ENCODE measurements at places on chromosomes 11 and 22.

DNA sequence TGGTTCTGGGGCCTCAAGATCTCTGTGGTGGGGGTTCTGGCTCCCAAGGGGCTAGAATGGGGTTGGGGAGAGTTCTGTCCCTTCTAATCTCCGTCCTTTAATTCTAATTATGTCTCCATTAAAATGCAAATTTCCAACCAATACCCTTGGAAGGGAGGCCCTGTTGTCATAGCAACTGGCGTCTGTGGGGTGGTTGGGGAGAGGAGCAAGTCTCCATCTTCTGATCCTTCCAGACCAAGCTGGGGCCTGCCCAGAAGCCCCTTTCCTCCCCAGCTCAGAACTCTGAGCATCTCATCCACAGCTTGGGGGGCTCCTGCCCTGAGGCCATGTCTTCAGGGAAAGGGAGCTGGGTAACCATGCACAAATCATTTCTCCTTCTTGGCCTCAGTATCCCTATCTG lies 5.4 kb upstream of the RPS19BP1 start:
- DNase-seq, result no peak

- no peak for DNase-seq
These were observed 33.3 kb upstream of the BIRC3 start for GRCh38 chr11:102284008-102284407.

DNA sequence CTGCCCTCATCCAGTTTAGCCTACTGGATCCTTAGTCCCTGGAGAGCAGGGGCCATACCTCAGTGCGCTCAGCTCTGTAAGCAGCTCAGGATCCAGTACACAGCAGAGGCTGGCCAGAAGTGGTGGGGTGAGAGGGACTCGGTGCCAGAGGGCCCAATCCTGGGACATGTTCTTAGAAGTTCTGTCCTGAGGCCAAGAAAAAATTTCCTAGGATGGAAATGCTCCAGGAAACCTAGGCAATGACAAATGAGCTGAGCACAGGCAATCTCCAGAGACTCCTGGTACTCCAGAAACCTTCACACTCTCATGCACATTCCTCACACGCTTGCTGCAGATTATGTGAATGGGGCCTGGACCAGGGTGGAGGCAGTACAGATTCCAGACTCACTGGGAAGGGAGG lies 89.6 kb downstream of the SERGEF start:
- no peak for DNase-seq

- no peak for DNase-seq
These were observed 610.5 kb downstream of the INSC start for GRCh38 chr11:15725246-15725645.

DNA sequence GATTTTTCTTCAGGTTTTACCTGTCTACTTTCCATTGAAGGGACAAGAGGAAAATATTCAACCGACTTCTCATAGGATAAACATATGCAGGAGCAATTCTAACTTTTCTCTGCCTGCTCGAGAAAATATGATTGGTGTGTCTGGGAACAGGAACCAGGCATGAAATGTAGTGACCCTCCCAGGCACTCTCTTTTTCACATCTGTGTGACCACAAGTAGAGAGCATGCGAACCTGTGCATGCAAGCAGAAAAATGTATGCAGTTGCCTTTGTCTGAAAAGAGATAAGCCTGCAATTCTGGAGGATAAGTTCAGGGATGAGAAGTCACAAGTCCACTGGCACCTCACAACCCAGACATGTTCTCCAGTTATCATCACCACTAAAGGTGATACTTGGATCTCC lies 583.5 kb upstream of the FAT3 start:
- no peak for DNase-seq

- DNase-seq, result no peak
These were observed 53.0 kb upstream of the LRRC32 start for GRCh38 chr11:76723548-76723947.

DNA sequence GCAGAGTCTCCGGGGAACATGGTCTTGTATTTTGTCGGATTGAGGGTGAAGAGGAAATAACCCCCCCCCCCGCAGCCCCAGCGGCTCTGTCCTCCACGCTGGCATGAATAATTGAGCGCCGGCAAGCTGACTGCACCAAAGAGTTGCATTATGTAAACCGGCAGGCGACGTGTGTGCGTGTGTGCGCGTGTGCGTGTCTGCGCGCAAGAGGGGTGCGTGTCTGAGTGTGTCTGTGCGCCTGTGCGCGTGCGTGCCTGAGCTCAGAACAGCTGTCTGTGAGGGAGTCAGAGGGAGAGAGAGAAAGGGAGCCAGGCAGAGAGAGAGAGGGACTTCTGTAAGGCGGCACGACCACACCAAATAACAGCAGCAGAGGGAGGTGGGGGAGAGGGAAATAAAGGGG lies 94.4 kb downstream of the SCN3B start:
- peak; percentile 78 for DNase-seq

DNA sequence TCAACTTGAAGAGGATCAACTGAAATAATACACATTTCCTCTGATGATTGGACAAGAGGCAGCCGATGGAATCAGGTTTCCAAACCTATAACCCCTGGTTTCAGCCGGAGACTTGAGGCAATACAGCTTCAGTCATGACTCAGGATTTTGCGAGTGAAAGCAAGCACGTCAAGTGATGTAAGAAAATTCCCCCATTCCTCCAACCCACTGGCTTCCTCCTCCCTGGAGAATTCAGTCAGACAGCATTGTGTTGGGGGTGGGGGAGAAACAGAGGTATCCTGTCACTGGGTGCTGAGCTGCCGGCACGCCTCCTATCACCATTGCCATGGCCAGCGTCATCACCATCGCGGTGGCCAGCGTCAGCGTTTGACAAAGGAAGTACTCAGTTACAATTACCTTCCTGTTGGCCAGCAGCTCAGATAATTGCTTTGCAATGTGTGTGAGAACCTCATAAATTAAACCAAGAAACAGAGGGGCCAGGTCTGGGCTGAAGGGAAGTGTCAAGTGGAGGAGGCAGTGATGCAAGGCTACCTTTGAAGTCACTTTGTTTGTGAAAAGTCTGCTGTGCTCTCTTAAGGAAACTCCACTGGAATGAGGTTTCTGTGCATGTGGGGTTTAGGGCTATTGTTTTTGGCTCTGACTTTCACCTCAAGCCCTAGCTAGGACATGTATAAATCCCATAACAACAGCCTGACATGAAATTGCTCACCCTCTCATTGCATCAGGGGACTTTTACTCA lies 50.2 kb downstream of the LIF start:
- DNase-seq, result peak; percentile 79

DNA sequence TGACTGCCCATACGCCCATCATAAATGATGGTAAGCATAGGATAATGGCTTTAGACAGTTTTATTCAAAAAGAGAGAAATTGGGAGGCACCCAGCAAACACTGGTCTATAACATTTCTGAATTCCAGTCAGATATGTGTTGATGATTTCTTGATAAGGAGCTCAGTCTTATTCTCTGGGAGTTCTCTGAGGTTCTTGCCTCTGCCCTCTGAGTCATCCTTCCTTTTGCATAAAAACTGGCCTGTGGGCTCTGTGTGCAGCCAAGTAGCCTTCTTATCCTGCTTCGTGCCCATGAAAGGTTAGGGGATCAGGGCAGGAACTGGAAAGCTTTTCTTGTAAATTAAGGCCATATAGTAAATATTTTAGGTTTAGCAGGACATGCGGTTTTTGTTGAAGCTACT lies 48.9 kb downstream of the FAR1 start:
- DNase-seq, result no peak

DNA sequence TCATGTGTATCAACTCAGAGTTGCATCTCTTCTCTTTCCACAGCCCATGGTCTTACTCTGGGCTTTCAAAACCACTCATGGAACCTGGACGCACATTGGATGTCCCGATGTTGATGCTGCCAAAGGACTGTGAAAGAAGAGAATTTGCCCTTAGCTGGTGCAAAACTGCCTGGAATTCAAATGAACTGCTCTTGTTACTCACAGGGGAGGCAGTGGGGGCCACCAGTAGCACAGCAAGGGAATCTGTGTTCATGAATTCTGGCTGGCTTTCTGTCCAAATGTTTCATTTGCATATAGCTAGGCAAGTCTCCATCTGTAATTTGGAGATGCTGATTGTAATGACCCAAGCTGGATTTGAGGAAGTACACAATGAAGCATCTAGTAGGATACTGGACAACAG lies 24.9 kb downstream of the LMO2 start:
- no peak for DNase-seq

DNA sequence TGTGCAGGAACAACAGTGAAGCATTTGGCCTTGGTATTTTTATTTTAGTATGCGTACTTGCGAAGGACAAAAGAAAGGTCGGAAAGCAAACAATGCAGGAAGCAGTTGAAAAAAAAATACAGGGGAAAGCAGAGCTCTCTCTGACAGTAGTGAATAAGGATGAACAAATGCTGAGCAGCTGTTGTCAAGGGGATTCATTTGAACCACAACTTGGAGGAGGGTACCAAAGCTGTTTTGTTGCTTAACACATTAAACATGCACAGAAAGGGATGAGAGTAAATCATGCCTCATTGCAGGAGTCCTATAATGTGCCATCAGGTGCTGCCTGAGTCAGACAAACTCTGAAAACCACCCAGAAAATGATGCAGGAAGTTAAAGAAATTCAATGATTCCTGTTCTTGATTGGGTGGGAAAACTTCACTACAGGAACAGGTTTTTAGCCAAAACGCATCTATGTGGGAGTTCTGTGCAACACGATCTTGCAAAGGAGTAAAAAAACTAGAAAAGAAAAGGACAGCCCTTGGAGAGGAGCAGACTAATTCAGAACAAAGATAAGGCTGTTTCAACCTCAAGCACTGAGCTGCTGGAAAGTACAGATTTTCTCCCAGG lies 2113.5 kb downstream of the LRRC4C start:
- no peak for DNase-seq

DNA sequence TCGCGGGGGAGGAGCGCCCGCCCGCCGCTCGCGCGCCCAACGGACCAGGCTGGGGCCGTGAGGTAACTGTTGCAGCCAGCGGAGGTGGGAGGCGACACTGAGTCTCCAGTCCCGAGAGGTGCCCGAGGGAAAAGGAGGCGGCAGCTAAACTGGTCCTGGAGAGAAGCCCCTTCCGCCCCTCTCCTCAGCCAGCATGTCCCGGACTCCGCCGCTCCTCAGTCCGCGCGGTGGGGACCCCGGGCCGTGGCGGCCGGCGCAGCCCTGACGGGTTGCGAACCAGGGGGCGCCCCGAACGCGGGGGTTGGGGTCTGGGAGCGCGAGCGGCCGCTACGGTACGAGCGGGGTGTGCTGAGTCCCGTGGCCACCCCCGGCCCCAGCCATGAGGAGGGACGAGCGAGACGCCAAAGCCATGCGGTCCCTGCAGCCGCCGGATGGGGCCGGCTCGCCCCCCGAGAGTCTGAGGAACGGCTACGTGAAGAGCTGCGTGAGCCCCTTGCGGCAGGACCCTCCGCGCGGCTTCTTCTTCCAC lies at the start of gene PDE3B:
Gene PDE3B (plus strand): TSS at position 108 of the 529 bp plus-strand sequence. CDS start 272 bp downstream, at position 380.
- DNase-seq, result no peak

DNA sequence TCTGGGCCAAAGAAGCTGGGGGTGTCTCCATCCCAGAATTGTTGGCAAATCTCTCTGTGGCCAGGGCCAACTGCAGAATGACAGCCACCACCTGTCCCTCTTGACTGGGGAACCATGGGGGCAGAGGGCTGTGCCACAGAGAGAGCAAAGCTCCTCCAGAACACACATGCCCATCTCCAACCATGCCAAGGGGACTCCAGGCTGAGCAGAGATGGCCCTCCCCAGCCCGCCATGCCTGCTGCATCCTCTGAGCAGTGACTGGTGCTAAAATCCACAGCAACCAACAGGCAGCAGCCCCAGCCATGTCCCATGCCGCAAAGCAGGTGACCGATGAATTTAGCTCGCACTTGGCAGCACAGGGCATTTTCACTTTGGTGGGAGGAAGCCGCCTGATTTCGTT lies 45.0 kb downstream of the LARGE1 start:
- DNase-seq, result no peak

DNA sequence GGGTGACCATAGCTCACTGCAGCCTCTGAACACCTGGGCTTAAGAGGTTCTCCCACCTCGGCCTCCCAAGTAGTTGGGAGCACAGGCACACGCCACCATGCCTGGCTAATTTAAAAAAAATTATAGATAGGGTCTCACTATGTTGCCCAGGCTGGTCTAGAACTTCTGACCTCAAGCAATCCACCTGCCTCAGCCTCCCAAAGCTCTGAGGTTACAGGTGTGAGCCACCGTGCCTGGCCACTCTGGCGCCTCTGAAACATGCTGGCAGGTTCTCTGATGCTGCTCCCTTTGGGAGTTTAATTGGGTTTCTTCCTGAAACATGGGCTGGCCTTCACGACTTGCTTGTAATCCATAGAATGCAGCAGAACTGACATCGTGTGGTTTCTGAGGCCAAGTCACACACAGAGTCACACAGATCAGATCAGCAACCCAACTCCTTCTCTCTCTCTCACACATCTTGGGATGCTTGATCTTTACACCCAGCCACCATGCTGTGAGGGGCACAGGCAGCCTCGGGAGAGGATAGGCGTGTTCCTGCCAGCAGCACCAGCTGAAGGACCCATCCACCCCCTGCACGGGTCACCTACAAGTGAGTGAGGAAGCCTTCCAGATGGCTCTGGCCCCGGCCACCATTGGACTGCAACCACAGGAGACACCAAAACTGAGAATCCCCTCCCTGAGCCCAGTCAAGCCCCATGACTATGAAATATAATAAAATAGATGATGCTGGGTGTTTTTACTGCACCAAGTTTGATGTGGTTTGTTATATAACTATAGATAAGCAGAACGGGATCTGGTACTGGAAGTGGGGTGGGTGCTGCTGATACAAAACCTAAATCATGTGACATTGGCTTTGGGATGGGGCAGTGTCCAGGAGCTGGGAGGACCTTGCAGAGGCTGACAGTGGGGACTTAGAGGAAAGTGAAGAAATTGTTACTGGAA lies 3.1 kb upstream of the GSC2 start:
- DNase-seq, result no peak

DNA sequence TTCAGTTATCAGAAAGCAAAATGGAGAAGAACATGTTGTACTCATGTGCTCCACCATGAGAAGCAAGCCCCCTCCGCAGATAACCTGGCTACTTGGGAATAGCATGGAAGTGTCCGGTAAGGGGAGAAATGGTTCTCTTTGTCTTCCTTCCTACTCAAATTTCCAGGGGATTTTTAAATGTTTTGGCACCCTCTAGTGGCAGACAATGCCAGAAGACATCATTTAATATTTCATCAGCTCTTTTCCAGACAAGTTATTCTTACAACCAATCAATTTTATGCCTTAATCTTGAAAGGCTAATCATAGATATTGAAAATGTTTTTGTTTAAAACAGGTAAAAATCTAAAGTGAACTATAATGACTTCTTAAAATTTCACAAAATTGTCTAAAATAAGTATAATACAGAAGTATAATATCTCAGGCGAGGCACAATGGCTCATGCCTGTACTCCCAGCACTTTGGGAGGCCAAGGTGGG lies 15.7 kb downstream of the CRTAM start:
- DNase-seq, result peak; percentile 57
